ENCODE measurements at places on chromosomes 7 and 10.

DNA sequence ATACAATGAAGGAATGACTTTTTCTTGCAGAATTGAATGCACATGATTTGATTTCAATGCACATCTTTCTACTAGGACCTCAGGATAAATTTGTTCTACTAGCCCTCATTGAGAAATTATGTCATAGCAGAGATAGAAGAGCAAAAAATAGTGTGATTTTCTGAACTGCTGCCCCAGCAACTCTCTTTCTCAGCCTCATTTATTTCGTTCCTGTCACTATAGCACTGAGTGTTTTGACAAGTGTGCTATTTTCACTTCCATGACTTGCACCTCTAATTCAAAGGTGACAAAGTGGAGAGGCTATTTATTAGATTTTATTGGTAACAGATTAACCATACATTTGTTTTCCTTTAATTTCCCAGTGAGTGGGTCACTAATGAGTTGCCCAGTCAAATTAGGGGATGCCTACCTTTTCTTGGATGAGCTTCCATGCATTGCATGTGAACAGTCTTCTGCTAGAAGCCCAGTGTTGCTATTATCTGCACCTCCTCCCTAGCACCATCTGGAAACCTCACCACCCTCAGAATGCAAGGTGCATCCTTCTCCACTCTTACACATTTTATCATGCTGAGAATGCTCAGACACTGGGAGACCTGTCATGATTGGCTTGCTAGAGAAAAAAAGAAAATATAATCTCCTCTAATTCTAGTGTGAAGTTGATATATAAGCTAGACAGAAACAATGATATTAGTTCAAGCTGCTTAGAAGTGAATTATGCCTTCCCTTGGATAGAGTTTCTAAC lies 119.6 kb upstream of the CTTNBP2 start:
- H3K27me3 ChIP-seq = no peaks in the 10 kb centered on the region
- H3K36me3 ChIP-seq = no peaks in the 10 kb centered on the region
- no peak overlapping the region for H3K27ac ChIP-seq
- no peak for DNase-seq
- H3K4me1 ChIP-seq = no peaks in the 10 kb centered on the region

DNA sequence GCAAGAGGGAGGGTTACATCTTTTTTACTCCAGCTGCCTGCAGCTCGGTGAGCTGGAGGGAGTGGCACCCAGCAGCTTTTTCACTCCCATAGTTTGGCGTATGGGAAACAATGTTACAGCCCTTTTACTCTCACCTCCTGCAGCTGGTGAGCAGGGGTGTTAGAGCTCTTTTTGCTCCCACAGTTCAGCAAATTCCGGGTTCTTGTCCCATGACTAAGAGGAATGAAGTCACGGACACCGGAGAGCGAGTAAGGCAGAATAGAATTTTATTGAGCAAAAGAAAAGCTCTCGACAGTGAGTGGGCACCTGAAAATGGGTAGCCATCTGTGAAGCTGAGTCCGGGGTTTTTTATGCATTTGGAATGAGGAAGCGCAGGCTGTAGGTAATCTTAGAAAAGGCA lies 446.6 kb downstream of the GFRA1 start:
- no peaks in the 10 kb centered on the region for H3K27me3 ChIP-seq
- no peaks in the 10 kb centered on the region for H3K4me1 ChIP-seq
- DNase-seq = no peak
- no peak overlapping the region for H3K4me3 ChIP-seq
- no peaks in the 10 kb centered on the region for H3K36me3 ChIP-seq
- no peak overlapping the region for H3K27ac ChIP-seq

DNA sequence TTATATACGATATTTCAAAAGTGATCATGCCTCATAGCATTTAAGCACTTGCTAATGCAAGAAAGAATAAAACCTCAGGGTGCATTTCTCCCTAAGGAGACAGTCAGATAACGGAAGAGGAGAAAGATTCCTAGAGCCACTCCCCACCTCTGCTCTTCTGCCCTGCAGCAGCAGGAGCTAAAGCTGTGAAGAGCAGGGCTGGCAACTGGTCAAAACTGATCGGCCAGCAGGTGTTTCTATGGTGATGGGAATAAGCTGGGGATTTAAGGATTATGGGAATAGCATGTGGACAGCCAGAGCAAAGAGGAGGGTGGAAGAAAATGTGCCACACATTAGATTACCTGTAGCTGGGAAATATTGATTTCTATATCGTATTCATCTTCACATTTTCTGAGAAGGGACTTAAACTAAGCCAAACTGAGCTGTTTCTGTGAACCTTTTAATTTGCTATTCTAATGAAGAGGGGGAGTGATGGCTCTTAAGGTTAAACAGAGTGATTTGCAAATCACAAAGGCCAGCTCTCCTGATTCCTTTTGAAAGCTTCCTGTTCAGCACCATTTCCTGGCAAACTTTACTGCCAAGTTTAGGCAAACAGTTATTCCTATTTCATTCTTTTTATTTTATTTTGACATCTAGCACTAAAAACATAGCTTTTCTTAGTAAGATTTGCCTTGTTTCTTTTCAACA lies 268.9 kb upstream of the PFKP start:
- no peaks in the 10 kb centered on the region for H3K4me1 ChIP-seq
- no peak overlapping the region for H3K4me3 ChIP-seq
- DNase-seq = no peak
- no peak overlapping the region for H3K27ac ChIP-seq

- no peak overlapping the region for H3K27ac ChIP-seq
- H3K4me3 ChIP-seq = no peak overlapping the region
- no peaks in the 10 kb centered on the region for H3K4me1 ChIP-seq
- no peaks in the 10 kb centered on the region for H3K36me3 ChIP-seq
Observed at GRCh38 chr7:90721869-90722431, 125.8 kb downstream of the CDK14 start.

DNA sequence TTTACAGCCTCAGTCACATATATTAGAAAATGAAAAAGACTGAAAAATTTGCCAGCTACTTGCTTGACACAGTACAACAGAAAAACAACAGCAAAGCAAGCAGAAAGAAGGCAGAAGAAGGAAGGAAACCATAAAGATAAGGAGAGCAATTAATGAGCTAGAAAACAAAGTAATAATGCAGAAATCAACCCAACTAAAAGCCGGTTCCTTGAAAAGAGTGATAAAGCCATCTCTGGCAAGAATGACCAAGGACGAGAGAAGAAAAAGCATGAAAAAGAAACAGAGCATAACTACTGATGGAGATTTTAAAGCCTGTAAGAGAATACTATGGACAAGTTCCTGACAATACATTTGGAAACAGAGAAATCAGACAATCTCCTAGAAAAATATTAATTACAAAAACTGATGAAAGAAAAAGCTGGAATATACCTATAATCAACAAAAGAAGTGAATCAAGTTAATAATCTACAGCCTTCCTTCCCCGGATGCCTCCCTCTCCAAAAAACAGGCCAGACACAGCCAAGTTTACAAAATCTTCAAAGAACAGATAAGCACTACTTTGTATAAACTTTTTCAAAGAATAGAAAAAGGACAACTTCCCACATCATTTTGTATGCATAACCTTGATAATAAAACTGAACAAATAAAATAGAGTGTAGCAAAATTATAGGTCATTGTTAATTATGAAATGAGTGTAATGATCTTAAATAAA lies 204.0 kb downstream of the BAMBI start:
- no peaks in the 10 kb centered on the region for H3K4me1 ChIP-seq
- no peak overlapping the region for H3K4me3 ChIP-seq
- no peaks in the 10 kb centered on the region for H3K36me3 ChIP-seq
- no peak for DNase-seq

DNA sequence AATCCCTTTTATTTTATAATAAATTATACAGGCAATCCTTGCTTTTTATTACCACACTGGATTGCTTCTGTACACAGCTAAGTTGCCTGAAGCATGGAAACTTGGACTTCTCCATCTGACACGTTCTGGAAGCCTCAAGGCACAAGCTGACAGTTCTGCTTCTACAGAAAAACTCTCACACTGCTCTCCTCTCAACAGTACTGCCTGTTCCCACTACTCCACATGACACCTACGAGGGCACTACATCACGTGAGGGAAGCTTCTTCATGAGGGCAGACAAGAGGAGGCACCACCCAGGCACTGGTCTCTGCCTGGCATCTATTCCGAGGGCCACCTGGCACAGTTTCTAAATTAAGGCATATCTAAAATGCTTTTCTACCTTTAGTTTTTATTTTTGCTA lies 16.8 kb upstream of the FAM133B start:
- no peak for DNase-seq
- H3K36me3 ChIP-seq = peaks cover 7% of the 10 kb centered on the region
- H3K4me3 ChIP-seq = no peak overlapping the region

DNA sequence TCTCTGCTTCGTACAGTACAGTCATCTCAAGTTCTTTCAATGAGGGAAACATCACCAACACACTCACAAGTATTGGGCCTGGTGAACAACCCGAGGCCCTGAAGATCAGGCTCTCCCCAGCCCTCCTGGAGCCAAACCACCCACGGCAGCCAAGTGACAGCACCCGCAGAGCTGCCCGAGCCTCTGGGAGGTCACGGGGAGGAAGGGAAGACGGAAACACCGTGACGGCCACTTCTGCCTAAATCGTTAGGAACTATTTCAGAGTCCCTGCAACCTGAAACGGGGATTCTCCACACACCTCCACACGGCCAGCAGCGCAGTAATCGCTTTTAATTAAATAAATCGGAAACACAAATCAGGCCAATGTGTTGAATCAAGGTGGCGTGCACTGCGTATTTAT lies 222.6 kb downstream of the MAD1L1 start:
- no peak overlapping the region for H3K27ac ChIP-seq
- H3K4me3 ChIP-seq = no peak overlapping the region
- no peaks in the 10 kb centered on the region for H3K4me1 ChIP-seq
- DNase-seq = no peak
- no peaks in the 10 kb centered on the region for H3K27me3 ChIP-seq

GRCh38 chr10:91061608-91062007 lies 140.7 kb upstream of the ANKRD1 start:
- no peaks in the 10 kb centered on the region for H3K36me3 ChIP-seq
- H3K4me3 ChIP-seq = no peak overlapping the region
- no peaks in the 10 kb centered on the region for H3K4me1 ChIP-seq
- no peak overlapping the region for H3K27ac ChIP-seq
- no peak for DNase-seq
- peaks cover 13% of the 10 kb centered on the region for H3K27me3 ChIP-seq

GRCh38 chr7:26292768-26293560 lies 1.3 kb downstream of the SNX10 start:
- peak; percentile 47 for DNase-seq
- peak overlapping the region; percentile 83 for H3K4me3 ChIP-seq
- peak overlapping the region; percentile 91 for H3K27ac ChIP-seq
- H3K4me1 ChIP-seq = peaks cover 41% of the 10 kb centered on the region

- DNase-seq = no peak
- H3K27me3 ChIP-seq = no peaks in the 10 kb centered on the region
- H3K36me3 ChIP-seq = no peaks in the 10 kb centered on the region
- H3K4me3 ChIP-seq = no peak overlapping the region
Observed at GRCh38 chr10:126738001-126738400, 67.5 kb upstream of the C10orf90 start.

- H3K4me3 ChIP-seq = no peak overlapping the region
- H3K27me3 ChIP-seq = peaks cover 10% of the 10 kb centered on the region
- H3K36me3 ChIP-seq = no peaks in the 10 kb centered on the region
- H3K4me1 ChIP-seq = peaks cover 14% of the 10 kb centered on the region
Observed at GRCh38 chr10:72687035-72687434, 4.9 kb upstream of the MCU start.

DNA sequence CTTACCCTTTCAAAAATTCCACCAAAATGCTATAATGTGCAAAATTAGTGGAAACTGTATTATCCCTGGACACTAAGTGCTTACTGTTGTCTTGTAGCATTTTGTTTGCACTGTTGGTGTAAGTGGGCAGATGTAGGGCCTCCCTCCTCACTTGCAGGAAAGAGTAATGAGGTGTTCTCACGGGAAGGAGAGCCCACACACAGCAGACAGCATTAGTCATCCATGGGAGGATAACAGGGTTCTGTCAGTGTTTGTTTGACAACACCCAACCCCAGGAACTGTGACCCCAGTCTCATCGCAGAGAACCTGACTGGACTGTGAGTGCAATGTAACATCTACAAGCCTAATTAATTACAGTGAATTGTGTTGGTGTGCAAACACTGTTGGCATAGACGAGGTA lies 58.7 kb upstream of the VSTM2A start:
- no peak overlapping the region for H3K27ac ChIP-seq
- H3K27me3 ChIP-seq = no peaks in the 10 kb centered on the region
- no peak for DNase-seq
- H3K4me3 ChIP-seq = no peak overlapping the region
- no peaks in the 10 kb centered on the region for H3K4me1 ChIP-seq

DNA sequence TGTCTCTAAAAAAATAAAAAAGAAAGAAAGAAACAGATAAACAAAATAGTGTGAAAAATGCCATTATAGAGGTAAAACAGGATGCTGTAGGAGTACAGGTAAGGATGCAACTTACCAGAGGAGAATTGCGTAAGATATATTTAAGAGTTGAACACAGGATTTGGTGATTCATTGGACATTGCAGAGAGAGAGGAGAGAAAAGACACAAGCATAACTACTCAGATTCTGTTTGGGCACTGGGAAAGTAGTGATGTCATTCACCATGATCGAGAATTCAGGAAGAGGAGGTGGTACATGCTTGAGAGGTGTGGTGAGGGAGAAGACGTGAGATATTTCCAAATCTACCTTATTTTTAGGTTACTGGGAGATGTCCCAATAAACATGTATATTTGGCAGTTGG lies 97.6 kb downstream of the AASS start:
- no peaks in the 10 kb centered on the region for H3K36me3 ChIP-seq
- no peak for DNase-seq
- H3K27ac ChIP-seq = no peak overlapping the region
